Stimulated activated CD4-positive, alpha-beta T cell treated with anti-CD3 and anti-CD28 coated beads, Interleukin-12 subunit alpha, Interleukin-12 subunit beta, amount 100 ng/mL, for 24 hours (primary cell): ENCODE measurements at places on chromosomes 1 and 21.

DNA sequence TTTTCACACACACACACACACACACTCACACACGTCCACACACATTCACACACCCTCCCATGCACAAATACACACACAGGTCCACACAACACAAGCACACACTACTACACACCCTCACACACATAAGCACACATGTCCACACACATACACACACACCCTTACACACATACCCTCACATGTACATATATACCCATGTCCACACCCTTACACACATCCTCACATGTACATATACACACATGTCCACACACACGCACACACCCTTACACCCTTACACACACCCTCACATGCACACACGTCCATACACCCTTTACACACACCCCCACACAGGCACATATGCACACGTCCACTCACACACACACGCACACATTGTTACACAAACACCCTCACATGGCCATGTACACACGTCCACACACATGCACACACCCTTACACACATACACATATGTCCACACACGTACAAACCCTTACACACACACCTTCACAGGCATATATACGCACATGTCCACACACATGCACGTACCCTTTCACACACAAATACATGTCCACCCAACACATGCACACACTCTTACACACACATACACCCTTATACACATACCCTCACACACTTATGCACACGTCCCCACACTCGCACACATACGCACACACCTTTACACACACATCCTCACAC is 50.7 kb downstream of the RGS7 start:
- no peak for DNase-seq

- DNase-seq: no peak
These were observed 980 bp upstream of the CLDN19 start for GRCh38 chr1:42740851-42741580.

DNA sequence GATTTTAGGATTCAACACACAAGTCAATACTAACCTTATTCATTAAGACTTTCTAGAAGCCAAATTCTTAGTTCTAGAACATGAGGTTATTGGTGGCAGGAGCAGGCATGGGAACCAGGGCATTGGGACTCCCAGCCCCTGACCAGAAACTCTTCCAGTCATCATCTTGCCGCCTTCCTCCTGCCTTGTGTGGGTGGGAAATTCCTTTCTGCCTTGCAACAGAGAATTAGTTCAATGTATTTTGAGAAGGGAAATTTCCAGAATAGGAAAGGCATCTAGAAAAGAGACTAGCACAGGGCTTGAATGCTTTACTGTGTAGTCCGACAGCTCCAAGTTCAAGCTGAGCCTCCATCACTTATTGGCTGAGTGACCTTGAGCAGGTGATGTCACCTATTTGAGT is 8.7 kb downstream of the GRHL3 start:
- no peak for DNase-seq

- no peak for DNase-seq
These were observed 322.9 kb downstream of the BARHL2 start for GRCh38 chr1:90394247-90394646.

GRCh38 chr21:35617491-35617890 is 442.8 kb downstream of the SETD4 start:
- no peak for DNase-seq

DNA sequence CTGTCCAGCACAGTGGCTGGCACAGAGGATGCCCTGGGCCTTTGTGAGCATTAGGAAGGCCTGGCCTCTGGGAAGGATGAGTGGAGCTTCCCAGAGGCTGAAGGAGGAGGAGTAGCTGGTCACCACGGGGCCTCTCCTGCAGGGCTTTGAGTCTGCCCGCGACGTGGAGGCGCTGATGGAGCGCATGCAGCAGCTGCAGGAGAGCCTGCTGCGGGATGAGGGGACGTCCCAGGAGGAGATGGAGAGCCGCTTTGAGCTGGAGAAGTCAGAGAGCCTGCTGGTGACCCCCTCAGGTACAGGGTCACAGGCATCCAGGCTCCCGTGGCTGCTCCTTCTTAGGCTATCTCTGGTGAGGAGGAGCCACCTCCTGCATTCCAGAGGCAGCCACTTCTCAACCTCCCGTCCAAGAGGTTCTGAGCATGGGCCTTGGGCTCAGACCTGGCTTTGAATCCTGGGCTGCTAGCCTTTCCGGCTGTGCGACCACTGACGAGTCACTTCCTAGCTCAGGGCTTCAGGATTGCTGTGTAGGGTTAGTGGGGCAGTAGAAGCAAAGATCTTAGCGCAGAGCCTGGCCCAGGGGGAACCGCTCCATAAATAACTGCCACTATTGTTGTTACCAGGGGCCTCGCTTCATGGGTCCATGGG is 14.0 kb downstream of the SESN2 start:
- no peak for DNase-seq

DNA sequence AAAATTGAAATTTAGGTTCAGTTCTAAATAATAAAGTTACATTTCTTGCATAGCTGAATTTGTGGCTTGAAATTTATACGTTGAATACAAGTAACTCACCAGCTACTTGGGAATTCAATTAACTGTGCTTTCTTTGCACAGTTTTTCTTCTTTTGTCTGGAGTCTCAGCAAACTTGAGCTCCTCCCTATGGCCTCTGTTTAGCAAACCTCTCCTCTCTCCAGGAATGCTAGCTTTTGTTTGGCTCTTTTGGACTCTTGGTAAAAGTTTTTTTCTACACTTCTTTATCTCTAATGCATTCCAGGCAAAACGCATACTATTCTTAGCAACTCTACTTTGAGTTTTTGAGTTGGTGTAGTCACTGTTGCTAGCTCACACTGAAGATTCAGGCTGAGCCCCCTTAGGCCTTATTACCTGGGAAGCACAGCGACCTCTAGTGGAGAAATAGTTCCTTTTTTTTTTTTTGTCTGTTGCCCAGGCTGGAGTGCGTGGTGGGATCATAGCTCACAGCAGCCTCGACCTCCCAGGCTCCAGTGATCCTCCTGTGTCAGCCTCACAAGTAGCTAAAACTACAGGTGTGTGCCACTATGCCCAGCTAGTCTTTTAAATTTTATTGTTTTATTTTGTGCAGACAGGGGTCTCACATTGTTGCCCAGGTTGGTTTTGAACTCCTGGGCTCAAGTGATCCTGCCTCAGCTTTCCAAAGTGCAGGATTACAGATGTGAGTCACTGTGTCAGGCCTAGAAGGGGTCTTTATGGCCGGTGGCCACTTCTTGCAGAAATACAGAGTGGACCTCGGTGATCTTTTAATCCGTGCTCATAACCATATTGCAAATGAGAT is 61.7 kb downstream of the CASQ2 start:
- no peak for DNase-seq

DNA sequence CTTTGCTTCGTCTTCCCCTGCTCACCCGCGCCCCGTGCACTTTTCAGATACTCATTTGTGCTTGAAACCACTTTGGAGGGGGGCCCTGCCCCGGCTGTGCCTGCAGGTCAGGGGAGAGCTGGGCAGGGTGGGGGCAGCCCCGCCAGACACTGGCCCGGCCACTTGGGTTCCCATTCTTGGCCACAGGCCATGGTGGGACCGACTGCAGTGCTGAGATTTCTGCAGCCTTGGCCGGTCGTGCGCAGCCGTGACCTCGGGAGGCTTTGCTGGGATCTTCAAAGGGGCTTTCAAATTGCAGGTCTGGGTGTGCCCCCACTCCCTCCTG is 54.5 kb upstream of the TTC34 start:
- DNase-seq: no peak

DNA sequence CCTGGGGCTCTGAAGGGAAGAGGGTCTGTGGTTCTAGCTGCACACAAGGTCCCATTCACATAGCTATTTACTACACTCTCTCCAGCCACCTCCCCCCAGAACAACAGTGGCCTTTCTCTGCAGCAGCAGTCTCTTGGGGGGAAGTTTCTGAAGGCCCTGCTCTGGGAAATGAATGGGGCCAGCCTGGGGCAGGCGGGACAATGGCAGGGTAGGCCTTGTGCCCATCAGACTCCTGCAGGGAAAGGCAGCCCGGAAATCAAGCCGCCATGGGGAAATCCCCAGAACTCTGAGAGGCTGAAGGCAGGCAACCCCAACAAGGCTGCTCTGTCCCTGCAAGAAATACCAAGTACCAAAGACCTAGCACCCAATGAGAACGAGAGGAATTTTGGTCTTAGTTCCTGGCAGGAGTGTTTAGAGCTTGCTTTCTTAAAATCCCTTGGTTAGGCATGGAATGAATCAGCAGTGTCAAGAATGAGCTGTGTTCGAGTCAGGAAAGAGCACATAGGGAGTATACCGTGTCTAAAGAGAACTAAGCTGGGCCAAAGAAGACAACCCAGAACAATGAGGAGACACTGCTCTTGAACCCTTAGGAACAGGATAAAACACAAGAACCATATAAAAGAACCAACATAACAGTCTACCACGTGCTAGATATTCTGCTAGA is 11.3 kb downstream of the ARHGEF11 start:
- DNase-seq: no peak

DNA sequence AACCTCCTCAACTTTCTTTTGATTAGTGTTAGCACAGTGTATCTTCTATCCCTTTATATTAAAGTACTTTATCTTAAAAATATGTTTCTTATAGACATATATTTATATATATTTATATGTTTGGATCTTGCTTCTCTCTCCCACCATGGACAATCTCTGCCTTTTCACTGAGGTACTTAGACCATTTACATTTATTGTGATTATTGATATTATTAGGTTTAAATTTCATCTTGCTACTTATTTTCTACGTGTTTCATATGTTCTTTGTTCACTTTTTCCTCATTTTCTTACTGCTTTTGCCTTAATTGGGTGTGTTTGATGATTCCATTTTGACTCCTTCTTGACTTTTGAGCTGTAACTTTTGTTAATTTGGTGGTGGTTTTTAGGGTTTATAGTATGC is 70.7 kb downstream of the POFUT2 start:
- DNase-seq: no peak

- DNase-seq: no peak
These were observed 126.1 kb upstream of the KLHDC7A start for GRCh38 chr1:18354612-18355011.

DNA sequence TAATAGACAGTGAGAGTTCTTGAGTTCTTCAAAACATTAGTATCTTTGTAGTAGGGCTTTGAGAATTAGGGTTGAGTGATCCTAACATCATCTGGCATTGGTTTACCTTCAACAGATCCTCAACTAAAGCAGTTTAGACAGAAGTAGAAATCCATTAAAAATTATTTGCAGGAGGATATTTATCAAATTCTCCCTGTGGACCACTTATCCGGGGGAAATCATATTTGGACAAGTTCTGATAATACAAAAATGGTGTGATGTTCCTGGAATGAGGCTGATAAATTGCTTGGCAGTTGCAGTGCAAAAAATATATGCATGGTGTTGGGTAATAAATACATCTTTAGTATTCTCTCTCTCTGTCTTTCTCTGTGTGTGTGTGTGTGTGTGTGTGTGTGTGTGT is 115.1 kb upstream of the CHODL start:
- no peak for DNase-seq

GRCh38 chr21:31211836-31212235 is 132.2 kb downstream of the TIAM1 start:
- DNase-seq: no peak

DNA sequence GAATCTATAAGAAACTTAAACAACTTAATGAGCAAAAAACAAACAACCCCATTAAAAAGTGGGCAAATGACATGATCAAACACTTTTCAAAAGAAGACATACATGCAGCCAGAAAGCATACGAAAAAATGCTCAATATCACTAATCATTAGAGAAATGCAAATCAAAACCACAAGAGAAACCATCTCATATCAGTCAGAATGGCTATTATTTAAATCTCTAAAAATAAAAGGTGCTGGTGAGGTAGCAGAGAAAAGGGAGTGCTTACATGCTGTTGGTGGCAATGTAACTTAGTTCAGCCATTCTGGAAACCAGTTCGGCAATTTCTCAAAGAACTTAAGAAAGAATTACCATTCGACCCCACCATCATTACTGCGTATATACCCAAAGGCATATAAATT is 147.7 kb downstream of the FAF1 start:
- DNase-seq: no peak

- no peak for DNase-seq
These were observed 11.4 kb downstream of the COQ8A start for GRCh38 chr1:226951286-226952117.

- no peak for DNase-seq
These were observed 124.8 kb downstream of the TMEM53 start for GRCh38 chr1:44549510-44549909.

GRCh38 chr1:99756598-99756997 is 9.8 kb downstream of the FRRS1 start:
- no peak for DNase-seq

GRCh38 chr1:172404121-172404520 is 16.4 kb upstream of the C1orf105 start:
- DNase-seq: no peak

GRCh38 chr1:25544819-25545218 is 1.4 kb downstream of the LDLRAP1 start:
- no peak for DNase-seq

- DNase-seq: no peak
These were observed 9.8 kb downstream of the KCNA2 start for GRCh38 chr1:110596312-110596711.

DNA sequence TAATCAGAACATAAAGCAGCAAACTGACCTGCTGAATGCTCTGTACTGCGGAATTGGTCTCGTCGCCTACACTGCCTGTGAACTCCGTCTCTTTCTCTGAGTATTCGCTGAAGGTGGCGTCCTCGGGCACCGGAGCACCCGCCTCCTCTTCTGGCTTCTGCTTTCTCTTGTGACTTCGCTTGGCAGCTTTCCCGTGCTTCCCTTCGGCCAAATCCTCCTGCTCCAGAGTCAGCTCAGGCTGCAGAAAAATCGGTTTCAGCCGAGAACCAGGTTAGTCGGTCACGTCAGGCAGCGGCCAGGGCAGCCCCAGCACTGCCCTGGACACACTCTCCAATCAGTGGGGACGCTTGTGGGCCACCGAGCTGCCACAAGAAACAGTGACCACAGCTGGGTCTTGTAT is 35.8 kb upstream of the RIPK4 start:
- no peak for DNase-seq

DNA sequence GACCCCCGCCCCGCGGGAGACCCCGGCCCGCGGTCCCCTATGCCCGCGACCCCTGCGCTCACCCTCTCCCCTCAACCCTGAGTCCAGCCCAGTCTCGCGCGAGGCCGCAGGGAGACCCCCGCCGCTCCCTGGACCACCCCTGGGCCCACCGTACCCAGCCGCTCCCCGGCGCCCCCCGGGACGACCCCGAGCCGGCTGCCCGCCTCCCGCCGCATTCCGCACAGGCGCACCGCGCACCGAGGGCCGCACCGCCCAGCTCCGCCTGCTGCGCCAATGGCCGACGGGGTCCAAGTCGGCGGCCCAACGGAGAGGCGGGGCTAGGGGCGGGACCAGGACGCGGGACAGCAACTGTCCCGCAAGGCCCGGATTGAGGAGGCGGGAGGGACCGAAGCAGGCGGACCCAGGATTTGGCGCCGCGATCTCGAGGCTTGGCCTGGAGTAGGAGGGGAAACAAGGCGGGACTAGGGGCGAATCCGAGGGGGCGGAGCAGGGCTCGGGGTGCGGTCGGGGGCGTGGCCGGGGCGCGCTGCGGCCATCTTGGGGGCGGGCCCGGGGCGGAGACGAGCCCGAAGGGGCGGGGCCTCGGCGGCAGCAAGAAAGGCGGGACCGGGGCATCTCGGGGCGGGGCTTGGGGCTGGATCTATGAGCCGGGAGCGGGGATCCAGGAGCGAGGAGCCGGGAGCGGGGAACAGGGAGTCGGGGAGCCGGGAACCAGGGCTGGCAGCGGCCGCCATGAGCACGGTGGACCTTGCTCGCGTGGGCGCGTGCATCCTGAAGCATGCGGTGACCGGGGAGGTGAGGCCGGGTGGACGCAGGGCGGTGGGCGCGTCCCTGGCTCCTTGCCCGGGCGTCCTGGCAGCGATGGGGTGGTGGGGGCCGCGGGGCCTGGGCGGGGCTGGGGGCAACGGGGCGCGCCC is at the start of gene PRXL2B:
PRXL2B (plus strand) TSS at position 624 of the 917 bp plus-strand sequence; CDS start at position 733, 109 bp downstream.
- peak; percentile 97 for DNase-seq

GRCh38 chr1:97258597-97258996 is 537.0 kb downstream of the PTBP2 start:
- no peak for DNase-seq
